ENCODE measurements at places on chromosomes 13 and 19.

DNA sequence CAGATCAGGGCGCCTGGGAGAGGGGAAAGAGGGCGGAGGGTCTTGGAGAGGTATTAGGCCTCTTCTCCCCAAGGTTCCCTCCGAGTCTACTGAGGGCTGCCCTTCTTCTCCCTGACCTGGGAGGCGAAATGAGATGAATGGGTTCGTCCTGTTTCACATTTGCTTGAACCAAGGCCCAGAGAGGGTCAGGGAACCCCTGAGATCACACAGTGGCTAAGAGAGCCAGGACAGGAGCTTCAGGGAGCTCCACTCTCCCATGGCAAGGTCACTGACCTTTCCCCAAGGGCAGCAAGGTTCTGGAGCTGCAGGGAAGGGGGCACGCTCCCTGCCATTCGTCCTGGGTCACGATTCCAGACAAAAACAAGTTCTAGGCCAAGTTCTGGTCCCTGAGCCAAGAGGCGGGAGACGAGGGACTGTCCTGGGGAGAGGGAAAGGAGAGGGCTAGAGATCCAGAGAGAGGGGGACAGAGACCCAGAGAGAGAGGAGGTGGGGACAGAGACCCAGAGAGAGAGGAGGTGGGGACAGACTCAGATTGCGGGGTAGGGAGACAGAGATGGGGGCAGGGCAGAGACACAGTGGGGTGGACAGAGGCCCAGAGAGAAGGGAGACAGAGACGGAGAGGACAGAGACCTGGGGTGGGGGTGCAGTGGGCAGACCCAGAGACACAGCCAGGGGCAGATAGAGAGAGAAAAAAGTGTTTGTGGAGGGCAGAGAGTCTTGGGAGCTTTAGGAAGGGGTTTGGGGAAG lies 541 bp downstream of the ASPDH start:
- DNase-seq: no peak

- DNase-seq: no peak
Measured at GRCh38 chr13:80630685-80631121, 289.8 kb upstream of the SPRY2 start.

DNA sequence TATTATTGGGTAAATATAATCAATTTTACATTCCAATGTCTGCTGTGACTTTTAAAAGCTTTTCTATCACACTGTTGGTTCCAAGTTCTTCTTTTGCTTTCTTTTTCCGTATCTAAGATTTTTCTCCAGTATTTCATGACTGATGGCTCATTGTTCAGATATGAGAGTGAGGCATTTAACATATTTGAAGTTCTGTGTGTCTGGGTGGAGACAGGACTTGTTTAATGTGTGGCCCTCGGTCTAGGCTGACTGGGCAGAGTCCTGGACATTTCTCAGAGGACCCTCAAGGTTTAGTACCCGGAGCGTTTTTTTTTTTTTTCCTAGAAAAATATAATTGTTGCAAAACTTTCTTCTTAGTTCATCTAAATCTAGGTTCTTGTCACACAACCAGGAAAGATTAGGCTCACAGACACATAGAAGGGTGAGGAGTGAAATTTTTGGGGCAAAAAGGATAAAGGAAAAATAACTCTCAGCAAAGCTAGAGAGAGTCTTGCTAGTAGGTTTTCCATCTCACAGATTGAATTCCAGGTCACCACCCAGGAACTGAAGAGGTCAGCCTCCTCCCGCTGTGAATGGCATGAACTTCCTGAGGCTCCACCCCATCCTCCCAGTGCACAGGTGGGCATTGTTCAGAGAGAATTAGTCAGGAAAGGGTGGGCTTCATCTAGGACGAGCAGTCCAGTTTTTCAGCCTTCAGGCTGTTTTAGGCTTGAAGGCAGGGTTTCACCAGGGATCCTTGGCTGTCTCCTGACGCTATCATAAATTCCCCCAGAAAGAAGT lies 1002.4 kb upstream of the PCDH9 start:
- DNase-seq: no peak

DNA sequence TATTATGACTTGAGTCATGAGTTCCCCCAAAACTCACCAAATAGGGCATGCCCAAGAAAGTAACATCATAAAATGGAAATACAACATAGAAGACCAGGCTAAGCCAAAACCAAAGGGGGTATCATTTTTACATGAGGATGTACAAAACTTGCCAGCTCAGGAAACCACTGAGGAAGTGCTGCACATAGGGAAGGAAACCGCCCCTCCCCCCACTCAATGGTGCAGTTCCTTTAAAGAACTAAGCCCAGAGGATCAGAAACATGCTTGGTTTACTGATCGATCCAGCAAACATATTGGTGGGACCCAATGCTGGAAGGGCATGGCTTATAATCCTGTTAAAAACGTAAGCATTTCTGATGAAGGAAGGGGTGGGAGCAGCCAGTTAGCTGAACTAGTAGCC lies 4.2 kb upstream of the ZNF486 start:
- DNase-seq: no peak

GRCh38 chr19:44812142-44812718 lies 3.3 kb downstream of the BCAM start:
- no peak for DNase-seq

Measured in putamen (tissue), 1 donor.